T-helper 17 cell (primary cell): ENCODE measurements at places on chromosomes 5 and 9.

GRCh38 chr5:132865668-132866341, 464 bp downstream of the GDF9 start:
- no peak for DNase-seq
- peak overlapping the region; percentile 98 for H3K4me3 ChIP-seq
- peaks cover 7% of the 10 kb centered on the region for H3K27me3 ChIP-seq
- peaks cover 4% of the 10 kb centered on the region for H3K36me3 ChIP-seq
- peak overlapping the region; percentile 98 for H3K27ac ChIP-seq
- peaks cover 14% of the 10 kb centered on the region for H3K4me1 ChIP-seq

DNA sequence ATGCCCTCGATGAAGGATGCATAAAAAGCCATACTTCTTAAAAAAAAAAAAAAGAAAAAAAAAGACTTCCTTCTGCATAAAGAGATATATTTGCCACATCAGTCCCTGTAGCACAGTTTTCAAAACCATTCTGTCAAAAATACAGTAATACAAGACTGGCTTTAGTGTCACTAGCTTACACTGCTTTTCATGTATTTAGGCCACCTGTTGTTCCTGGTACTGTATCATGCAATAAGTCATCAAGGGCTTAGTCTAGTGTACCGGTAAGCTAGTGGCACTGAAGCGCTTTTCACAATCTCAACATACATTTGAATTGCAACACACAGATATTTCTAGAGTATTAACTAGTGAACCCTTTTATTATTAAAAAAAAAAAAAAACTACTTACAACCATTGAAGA, 231.2 kb downstream of the NFIB start:
- no peaks in the 10 kb centered on the region for H3K4me1 ChIP-seq
- H3K27ac ChIP-seq, result no peak overlapping the region
- no peak for DNase-seq
- H3K4me3 ChIP-seq, result no peak overlapping the region
- no peaks in the 10 kb centered on the region for H3K27me3 ChIP-seq

GRCh38 chr5:163189023-163189553, 248.3 kb upstream of the CCNG1 start:
- no peaks in the 10 kb centered on the region for H3K4me1 ChIP-seq
- no peak overlapping the region for H3K27ac ChIP-seq
- H3K36me3 ChIP-seq, result no peaks in the 10 kb centered on the region
- DNase-seq, result no peak
- H3K4me3 ChIP-seq, result no peak overlapping the region

GRCh38 chr5:139551191-139551889, 9.8 kb upstream of the UBE2D2 start:
- no peak overlapping the region for H3K27ac ChIP-seq
- no peak for DNase-seq
- H3K4me1 ChIP-seq, result peaks cover 3% of the 10 kb centered on the region
- H3K27me3 ChIP-seq, result no peaks in the 10 kb centered on the region

DNA sequence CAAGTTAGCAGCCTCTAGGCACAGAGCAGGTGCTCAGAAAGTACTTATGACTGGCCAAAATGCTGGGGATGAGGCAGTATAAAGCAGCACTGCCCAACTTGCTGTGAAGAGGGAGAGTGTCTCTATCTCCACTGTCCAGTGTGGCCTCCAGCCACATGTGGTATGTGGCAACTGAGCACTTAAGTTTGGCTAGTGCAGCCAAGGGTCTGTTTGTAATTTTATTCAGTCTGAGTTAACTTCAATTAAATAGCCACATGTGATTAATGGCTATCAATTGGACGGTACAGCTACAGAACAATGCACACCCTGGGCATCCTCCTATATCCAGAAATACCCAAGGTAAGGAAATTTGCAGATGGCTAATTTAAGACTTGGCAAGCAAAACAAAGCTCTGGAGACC, 26.9 kb downstream of the ROR2 start:
- H3K27ac ChIP-seq, result no peak overlapping the region
- H3K27me3 ChIP-seq, result peaks cover 48% of the 10 kb centered on the region
- no peak for DNase-seq
- H3K4me3 ChIP-seq, result no peak overlapping the region

- peaks cover 19% of the 10 kb centered on the region for H3K27me3 ChIP-seq
- H3K27ac ChIP-seq, result no peak overlapping the region
- H3K4me3 ChIP-seq, result no peak overlapping the region
- no peak for DNase-seq
- peaks cover 4% of the 10 kb centered on the region for H3K4me1 ChIP-seq
- H3K36me3 ChIP-seq, result no peaks in the 10 kb centered on the region
These were observed 30.0 kb downstream of the GOLM1 start for GRCh38 chr9:86069206-86069869.

DNA sequence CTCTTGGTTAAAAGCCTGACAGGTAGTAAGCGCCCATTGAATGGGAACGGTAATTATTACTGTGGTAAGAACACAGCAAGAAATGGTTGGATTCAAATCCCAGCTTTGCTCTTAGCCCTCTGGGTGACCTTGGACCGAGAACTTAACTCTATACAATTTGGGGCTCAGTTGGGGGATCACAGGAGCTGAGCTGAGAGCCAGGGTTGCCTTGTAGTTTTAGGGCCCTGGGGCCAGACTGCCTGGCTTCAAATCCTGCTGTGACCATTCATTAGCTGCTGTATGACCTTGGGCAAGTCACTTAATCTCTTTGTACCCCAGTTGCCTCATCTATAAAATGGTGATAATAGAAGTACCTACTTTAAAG, 87.4 kb upstream of the SH3PXD2B start:
- DNase-seq, result no peak
- H3K27me3 ChIP-seq, result peaks cover 49% of the 10 kb centered on the region
- H3K4me3 ChIP-seq, result no peak overlapping the region
- no peak overlapping the region for H3K27ac ChIP-seq

DNA sequence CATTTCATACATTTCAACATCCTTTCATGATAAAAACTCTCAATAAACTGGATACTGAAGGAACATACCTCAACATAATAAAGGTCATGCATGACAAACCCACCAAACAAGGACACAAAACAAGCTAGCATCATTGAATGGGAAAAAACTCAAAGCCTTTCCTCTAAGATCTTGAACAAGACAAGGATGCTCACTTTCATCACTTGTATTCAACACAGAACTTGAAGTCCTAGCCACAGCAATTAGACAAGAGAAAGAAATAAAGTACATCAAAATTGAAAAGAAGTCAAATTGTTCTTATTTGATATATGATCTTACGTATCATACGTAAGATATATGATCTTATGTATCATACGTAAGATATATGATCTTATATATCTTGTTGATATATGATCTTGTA, 5.3 kb downstream of the MRPL50 start:
- H3K4me3 ChIP-seq, result no peak overlapping the region
- no peaks in the 10 kb centered on the region for H3K36me3 ChIP-seq
- H3K27ac ChIP-seq, result no peak overlapping the region
- peaks cover 43% of the 10 kb centered on the region for H3K4me1 ChIP-seq
- H3K27me3 ChIP-seq, result no peaks in the 10 kb centered on the region

GRCh38 chr9:81032030-81032572, 657.2 kb downstream of the TLE1 start:
- H3K4me3 ChIP-seq, result no peak overlapping the region
- H3K4me1 ChIP-seq, result no peaks in the 10 kb centered on the region
- H3K36me3 ChIP-seq, result no peaks in the 10 kb centered on the region
- no peak for DNase-seq
- H3K27ac ChIP-seq, result no peak overlapping the region
- no peaks in the 10 kb centered on the region for H3K27me3 ChIP-seq

DNA sequence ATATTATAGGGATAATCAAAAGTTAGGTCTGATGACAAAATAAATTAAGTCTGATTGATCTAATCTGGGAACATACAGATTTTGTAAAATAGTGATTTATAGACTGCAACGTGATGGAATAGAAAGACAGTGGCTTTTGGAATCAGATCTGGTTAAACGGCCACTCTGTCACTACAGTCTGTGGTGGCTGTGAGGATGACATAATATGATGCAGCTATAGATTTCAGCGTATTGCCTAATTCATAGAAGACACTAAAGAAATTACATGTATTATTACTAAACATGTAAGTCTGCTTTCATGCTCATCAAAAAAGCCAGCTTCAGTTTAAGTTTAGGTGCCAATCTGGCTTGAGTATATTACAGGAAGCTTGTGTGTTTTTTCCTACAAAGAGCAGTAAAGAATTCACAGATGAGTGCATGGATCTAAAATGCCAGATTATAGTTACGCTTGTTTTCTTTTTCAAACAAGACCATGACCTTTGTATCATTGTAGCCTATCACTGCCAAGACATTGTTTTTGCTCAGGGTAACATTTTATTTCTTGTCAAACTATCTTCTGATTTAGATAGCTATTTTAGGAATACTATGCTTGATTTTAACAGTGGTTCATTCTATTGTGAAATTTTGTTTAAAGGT, 25.7 kb downstream of the CPEB4 start:
- no peaks in the 10 kb centered on the region for H3K36me3 ChIP-seq
- peaks cover 8% of the 10 kb centered on the region for H3K4me1 ChIP-seq
- no peak overlapping the region for H3K4me3 ChIP-seq
- H3K27me3 ChIP-seq, result no peaks in the 10 kb centered on the region

DNA sequence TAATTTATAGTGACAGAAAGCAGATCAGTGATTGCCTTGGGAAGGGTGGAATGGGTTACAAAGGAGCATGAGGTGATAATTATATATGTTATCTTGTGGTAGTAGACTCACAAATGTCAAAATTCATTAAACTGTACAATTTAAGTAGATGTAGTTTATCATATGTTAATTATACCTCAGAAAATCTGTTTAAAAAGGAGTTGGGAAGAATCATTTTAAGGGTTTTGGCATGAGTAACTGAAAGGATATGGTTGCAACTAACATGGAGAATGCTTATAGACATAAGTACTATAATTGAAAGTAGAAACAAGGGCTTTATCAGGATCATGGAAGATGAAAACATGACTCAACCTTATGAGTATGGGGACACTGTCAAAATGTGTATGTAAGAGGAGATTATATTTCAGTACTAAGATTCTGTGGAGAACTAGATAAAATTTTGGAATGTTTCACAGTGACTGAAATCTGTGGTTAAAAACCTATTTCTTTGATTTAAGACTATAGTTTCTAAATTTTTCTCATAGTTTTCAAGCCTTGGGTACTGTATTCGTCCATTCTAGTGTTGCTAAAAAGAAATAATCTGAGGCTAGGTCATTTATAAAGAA, 73.3 kb downstream of the FCHO2 start:
- DNase-seq, result no peak
- H3K4me3 ChIP-seq, result no peak overlapping the region
- no peaks in the 10 kb centered on the region for H3K36me3 ChIP-seq
- H3K27ac ChIP-seq, result no peak overlapping the region

DNA sequence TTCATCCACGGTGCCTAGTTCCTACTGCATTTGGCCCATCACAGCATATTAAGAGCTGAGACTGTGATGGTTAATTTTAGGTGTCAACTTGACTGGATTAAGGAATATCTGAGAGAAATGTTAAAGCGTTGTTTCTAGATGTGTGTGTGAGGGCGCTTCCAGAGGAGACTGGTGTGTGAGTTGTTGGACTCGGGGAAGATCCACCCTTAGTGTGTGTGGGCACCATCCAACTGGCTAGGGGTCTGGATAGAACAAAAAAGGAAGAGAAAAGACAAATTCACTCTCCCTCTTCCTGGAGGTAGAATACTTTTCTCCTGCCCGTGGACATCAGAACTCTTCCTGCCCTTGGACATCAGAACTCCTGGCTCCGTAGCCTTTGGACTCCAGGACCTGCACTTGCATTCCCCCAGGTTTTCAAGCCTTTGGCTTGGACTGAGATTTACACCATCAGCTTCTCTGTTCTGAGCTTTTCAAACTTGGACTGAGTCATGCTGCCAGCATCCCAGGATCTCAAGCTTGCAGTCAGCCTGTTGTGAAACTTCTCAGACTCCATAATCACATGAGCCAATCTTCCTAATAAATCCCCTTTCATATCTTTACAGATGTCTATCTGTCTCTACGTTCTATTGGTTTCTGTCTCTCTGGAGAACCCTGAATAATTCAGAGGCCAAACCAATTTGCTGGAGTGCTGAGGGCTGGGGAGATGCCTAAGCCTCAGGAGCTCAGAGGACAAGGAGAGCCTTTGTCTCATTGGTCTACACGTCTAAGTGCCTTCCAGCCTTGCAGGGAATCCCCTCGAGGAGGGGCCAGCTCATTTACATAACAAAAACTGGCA, 164.5 kb downstream of the DCP2 start:
- no peak for DNase-seq
- H3K27ac ChIP-seq, result no peak overlapping the region
- peaks cover 2% of the 10 kb centered on the region for H3K4me1 ChIP-seq
- peaks cover 3% of the 10 kb centered on the region for H3K36me3 ChIP-seq
- no peaks in the 10 kb centered on the region for H3K27me3 ChIP-seq

GRCh38 chr5:126007841-126008240, 415.4 kb upstream of the GRAMD2B start:
- no peaks in the 10 kb centered on the region for H3K27me3 ChIP-seq
- H3K4me3 ChIP-seq, result no peak overlapping the region
- H3K36me3 ChIP-seq, result no peaks in the 10 kb centered on the region
- no peaks in the 10 kb centered on the region for H3K4me1 ChIP-seq
- DNase-seq, result no peak

GRCh38 chr9:93080406-93080805, 15.6 kb upstream of the CARD19 start:
- no peak overlapping the region for H3K27ac ChIP-seq
- H3K4me1 ChIP-seq, result peaks cover 24% of the 10 kb centered on the region
- H3K4me3 ChIP-seq, result no peak overlapping the region
- no peaks in the 10 kb centered on the region for H3K27me3 ChIP-seq
- DNase-seq, result no peak
- peaks cover 9% of the 10 kb centered on the region for H3K36me3 ChIP-seq

DNA sequence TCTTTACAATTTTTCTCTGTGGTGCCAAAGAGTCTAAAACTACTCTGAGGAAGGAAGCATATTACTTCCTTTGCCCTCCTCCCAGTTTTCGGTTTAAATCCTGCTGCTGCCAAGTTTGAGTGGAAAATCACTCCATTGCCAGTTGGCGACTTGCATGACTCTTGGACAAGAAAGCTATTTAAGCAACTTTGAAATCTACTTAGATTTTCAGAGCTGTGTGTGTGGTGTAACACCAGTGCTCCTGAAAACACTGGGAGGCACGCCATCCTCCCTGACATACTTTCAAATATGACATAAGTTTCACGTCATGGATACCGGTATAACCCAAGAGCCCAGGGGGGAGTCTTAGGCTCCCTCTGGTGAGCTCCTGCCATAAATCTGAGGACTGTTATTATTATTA, 83.5 kb upstream of the RIOK2 start:
- H3K4me1 ChIP-seq, result no peaks in the 10 kb centered on the region
- no peak for DNase-seq
- no peak overlapping the region for H3K27ac ChIP-seq
- no peak overlapping the region for H3K4me3 ChIP-seq
- no peaks in the 10 kb centered on the region for H3K36me3 ChIP-seq

GRCh38 chr9:131603199-131603598, 57.9 kb downstream of the PRRT1B start:
- peaks cover 10% of the 10 kb centered on the region for H3K36me3 ChIP-seq
- no peak overlapping the region for H3K4me3 ChIP-seq
- no peaks in the 10 kb centered on the region for H3K27me3 ChIP-seq
- H3K27ac ChIP-seq, result peak overlapping the region; percentile 74
- peaks cover 19% of the 10 kb centered on the region for H3K4me1 ChIP-seq
